ENCODE measurements at places on chromosomes 1 and 21. TPM values are rescaled to one million over a fixed set of nuclear protein-coding genes. Genes with fewer than 3 reads are reported as not detected.

CHRM3 gene
- 6.1 TPM for total RNA-seq

DNA sequence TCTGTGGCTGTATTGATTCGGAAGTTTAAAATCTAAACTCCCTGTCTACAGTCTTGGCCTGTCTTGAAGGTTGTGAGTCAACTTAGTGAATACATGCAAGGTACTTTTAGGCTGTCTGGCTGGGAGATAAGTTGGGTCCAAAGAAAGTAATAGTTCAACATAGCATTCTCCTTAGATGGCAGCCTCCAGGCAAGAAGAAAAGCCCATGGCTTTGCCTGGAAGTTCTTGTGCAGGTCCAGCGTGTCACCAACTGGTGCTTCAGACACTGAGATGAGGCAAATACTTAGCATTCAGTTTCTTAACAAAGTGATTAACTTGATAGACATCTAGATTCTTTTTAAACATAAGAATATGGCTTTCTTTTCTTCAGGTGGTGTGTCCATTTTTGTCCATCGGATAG is 328.2 kb downstream of the DISC1 start:
- H3K27ac ChIP-seq: no peak overlapping the region
- no peak overlapping the region for H3K4me3 ChIP-seq
- no peak for DNase-seq
- H3K4me1 ChIP-seq: no peaks in the 10 kb centered on the region
- H3K27me3 ChIP-seq: no peaks in the 10 kb centered on the region

- no peaks in the 10 kb centered on the region for H3K36me3 ChIP-seq
- no peak overlapping the region for H3K4me3 ChIP-seq
- H3K4me1 ChIP-seq: peaks cover 10% of the 10 kb centered on the region
- H3K27ac ChIP-seq: no peak overlapping the region
Observed at GRCh38 chr1:165832902-165833301, 5.5 kb downstream of the UCK2 start.

DNA sequence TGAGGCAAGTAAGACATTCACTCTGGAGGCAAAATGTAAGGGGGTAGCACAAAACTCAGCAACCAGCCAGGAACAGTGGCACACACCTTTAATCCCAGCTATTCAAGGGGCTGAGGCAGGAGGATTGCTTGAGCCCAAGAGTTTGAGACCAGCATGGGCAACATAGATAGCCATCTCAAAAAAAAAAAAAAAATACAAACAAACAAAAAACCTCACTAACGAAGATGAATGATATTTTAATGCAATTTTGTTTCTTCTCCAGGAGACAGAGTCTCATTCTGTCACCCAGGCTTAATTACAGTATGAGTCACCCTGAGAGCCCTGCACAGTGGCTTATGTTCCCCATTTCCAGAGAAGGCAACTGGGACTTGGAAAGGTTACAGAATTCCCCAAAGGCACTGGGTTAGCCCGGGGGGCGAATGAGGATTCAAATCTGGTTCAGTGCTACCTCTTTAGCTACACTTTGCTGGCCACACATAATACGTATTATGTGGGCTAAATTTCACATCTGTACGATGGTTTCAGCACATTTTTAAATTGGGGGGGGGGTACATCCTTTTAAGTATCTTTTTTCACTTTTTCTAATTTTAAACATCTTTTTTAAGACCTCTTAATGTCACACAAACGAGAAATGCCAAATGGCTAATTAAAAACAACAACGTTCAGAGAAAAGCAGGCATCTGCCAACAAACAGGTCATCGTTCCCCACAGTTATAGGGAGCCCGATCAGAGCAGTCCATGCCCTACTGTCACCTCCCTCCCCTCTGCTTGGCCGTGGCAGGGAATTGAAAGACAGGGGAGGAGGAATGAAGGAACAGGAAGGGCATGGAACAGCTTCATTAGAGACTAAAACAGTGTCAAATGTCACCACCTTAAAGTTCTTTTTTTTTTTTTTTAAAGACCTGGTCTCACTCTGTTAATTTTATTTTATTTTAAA is 3.5 kb downstream of the CELA2A start:
- H3K36me3 ChIP-seq: no peaks in the 10 kb centered on the region
- no peak overlapping the region for H3K27ac ChIP-seq
- H3K4me3 ChIP-seq: no peak overlapping the region
- peaks cover 20% of the 10 kb centered on the region for H3K4me1 ChIP-seq

- peaks cover 12% of the 10 kb centered on the region for H3K4me1 ChIP-seq
- H3K27me3 ChIP-seq: no peaks in the 10 kb centered on the region
- no peaks in the 10 kb centered on the region for H3K36me3 ChIP-seq
Observed at GRCh38 chr1:9388335-9389180, 95.9 kb downstream of the SPSB1 start.

LINGO4 gene
- not detected for total RNA-seq

GRCh38 chr1:83548311-83548710 is 450.6 kb downstream of the TTLL7 start:
- no peak overlapping the region for H3K4me3 ChIP-seq
- H3K4me1 ChIP-seq: no peaks in the 10 kb centered on the region
- no peaks in the 10 kb centered on the region for H3K36me3 ChIP-seq

DNA sequence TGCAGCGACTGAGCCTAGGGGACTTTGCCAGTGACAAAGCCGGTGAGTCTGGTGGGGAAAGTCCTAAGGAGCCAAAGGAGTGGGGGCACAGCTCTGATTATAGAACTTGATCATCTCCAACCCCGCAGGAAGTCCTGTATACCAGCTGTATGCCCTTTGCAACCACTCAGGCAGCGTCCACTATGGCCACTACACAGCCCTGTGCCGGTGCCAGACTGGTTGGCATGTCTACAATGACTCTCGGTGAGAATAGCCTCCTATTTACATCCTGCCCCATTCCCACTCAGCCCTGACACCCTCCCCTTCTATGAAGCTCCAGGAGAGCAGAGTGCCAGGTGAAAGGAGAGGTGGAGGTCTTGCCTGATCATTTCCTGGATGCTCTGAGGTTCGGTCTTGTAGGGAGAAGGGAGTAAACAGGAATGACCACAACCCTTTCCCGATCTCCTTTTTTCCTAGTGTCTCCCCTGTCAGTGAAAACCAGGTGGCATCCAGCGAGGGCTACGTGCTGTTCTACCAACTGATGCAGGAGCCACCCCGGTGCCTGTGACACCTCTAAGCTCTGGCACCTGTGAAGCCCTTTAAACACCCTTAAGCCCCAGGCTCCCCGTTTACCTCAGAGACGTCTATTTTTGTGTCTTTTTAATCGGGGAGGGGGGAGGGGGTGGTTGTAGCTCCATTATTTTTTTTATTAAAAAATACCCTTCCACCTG is 1.2 kb upstream of the PPOX start:
- no peaks in the 10 kb centered on the region for H3K27me3 ChIP-seq
- no peak for DNase-seq
- peaks cover 7% of the 10 kb centered on the region for H3K36me3 ChIP-seq

DNA sequence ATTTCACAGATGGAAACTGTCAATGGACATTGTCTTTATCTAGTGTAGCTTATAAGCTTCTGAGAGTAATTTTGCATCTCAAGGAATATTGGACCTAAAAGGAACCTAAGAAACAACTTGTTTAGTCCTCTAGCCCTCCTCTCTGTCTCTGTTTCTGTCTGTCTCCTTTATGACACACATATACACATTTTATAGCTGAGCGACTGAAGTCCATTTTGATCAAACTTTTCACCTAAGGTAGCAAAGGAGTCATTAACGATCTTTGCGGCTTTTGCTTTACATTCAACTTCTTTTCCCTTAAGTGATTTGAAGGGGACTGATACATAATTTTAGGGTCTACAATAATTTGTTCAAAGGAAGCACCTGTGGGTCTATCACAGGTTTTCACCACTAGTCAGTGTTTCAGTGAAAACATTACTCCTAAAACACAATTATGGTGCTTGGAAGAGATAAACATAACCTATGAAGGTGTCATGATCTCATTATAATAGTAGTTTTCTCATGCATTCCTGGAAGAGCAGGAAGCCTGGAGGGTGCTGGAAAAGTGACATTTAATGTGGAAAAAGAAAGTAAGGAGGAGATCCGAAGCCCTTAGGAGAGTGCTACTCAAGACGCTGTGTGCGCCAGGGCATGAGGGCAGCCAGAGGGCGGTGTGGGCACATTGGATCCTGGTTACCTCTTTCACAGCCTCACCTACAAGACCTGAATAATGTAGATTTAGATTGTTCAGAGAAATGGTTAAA is 248.6 kb downstream of the DNM3 start:
- H3K4me3 ChIP-seq: no peak overlapping the region
- H3K27ac ChIP-seq: no peak overlapping the region
- H3K27me3 ChIP-seq: no peaks in the 10 kb centered on the region
- no peaks in the 10 kb centered on the region for H3K36me3 ChIP-seq
- H3K4me1 ChIP-seq: no peaks in the 10 kb centered on the region
- no peak for DNase-seq

- H3K4me3 ChIP-seq: no peak overlapping the region
- H3K36me3 ChIP-seq: no peaks in the 10 kb centered on the region
- H3K27ac ChIP-seq: no peak overlapping the region
- H3K4me1 ChIP-seq: peaks cover 28% of the 10 kb centered on the region
- no peaks in the 10 kb centered on the region for H3K27me3 ChIP-seq
- no peak for DNase-seq
Observed at GRCh38 chr1:27967106-27967883, 7.5 kb downstream of the XKR8 start.

RPTN gene
- total RNA-seq: not detected

HP1BP3 gene
- 251 TPM for total RNA-seq

OR2L2 gene
- total RNA-seq: 0.10 TPM

- H3K4me3 ChIP-seq: 0 out of 2 replicates have a peak overlapping the region, but pooled peaks have one; percentile 22
- no peaks in the 10 kb centered on the region for H3K27me3 ChIP-seq
- DNase-seq: no peak
- H3K27ac ChIP-seq: peak overlapping the region; percentile 96
- H3K4me1 ChIP-seq: peaks cover 92% of the 10 kb centered on the region
Observed at GRCh38 chr1:153363641-153364040, 6.0 kb downstream of the S100A9 start.

CD244 gene
- total RNA-seq: not detected

CYP4A11 gene
- not detected for total RNA-seq

DNA sequence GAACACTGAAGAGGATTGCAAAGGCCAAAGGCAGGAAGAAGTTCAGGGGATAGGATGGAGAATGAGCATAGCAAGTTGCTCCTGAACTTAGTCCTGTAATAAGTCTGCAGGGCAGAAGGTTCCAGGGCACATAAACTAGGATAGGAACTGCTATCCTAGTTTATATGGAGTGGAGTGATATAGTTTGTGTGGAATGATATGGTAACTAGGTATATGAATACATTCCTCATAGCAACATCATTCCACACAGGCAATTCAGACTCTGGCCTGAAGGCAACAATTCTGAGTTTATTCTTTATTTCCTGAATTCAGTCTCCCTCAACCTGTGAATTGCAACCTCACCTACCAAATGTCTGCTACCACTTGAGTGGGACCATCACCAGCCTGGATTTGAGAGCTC is 154.9 kb upstream of the GREM2 start:
- DNase-seq: peak; percentile 40
- H3K36me3 ChIP-seq: no peaks in the 10 kb centered on the region
- H3K27me3 ChIP-seq: peaks cover 19% of the 10 kb centered on the region
- no peak overlapping the region for H3K27ac ChIP-seq

GRCh38 chr1:17611991-17612390 is 72.5 kb downstream of the ARHGEF10L start:
- no peaks in the 10 kb centered on the region for H3K36me3 ChIP-seq
- H3K27me3 ChIP-seq: no peaks in the 10 kb centered on the region
- H3K4me3 ChIP-seq: no peak overlapping the region

TCHHL1 gene
- not detected for total RNA-seq

DNA sequence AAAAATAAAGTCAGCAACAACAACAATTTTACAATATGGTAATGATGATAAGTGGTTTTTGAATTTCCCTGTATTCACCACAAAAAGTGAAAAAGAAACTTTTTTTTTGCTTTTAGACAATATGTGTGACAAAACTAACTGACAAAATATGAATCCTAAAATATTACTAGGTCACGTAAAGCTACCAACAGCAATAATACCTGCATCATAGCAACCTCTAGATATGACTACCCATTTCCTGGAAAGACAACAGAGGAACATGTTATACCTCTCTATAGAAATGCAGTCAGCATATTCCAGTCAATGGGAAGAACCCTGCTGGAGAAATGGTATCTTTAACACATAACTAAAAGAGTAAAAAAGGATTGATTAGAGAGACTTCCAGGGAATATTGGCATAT is 73.7 kb downstream of the PDE4B start:
- no peaks in the 10 kb centered on the region for H3K36me3 ChIP-seq
- H3K4me3 ChIP-seq: no peak overlapping the region
- H3K27me3 ChIP-seq: no peaks in the 10 kb centered on the region
- no peak for DNase-seq

DNA sequence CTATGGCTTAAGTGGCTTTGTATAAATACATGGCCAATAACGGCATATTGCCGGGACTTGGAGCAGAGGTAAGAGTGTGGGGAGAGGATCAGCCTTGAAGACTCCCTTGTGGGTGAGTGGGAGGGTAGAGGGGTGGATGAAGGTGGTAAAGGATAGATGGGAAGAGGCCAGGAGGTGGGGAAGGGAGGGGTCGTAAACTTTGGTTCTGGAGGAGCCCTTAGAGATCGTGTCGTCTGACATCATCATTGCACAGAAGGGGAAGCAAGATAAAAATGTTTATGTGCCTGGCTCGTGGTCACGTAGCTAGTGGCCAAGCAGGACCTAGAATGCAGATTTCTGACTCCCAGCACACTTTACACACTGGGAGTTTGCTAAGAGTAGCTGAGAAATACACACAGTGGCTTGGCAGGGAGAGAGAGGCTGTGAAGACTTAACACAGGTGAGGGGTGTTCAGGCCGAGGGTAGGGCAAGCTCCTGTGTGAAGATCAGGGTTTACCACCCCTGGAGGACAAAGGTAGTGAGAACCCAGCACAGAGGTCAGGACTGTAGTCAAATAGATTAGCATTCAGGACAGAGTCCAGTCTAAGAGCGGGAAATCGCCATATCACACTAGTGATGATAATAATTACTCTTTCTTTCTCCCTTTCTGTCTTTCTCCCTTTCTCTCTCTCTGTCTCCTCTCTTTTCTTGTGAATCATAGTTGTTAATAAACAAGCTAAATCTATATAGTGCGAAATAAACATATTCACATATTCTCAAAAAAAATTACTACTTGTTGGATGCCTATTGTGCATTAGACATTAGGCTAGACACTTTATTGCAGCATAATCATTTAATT is 75.5 kb downstream of the LRRC8D start:
- no peak overlapping the region for H3K27ac ChIP-seq
- H3K36me3 ChIP-seq: peaks cover 69% of the 10 kb centered on the region
- H3K4me3 ChIP-seq: no peak overlapping the region
- H3K27me3 ChIP-seq: no peaks in the 10 kb centered on the region
- no peak for DNase-seq

DNA sequence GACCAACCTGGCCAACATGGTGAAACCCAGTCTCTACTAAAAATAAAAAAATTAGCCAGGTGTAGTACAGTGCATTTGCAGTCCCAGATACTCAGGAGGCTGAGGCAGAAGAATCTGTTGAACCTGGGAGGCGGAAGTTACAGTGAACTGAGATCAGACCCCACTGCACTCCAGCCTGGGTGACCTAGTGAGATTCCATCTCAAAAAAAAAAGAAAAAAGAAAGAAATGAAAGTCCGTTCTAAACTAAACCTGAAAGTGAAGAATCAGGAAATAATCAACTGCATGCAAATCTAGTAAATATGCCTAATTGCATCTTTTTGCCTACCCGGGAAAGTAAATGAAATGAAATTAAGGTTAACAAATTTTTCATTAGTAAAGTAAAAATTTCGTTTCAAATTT is 99.6 kb downstream of the ZZZ3 start:
- H3K36me3 ChIP-seq: 0 out of 2 replicates have a peak, but pooled peaks cover 31% of the 10 kb centered on the region
- H3K27me3 ChIP-seq: no peaks in the 10 kb centered on the region
- no peak for DNase-seq
- no peak overlapping the region for H3K27ac ChIP-seq
- no peaks in the 10 kb centered on the region for H3K4me1 ChIP-seq
- no peak overlapping the region for H3K4me3 ChIP-seq
